ENCODE measurements at places on chromosomes 16 and 17.

DNA sequence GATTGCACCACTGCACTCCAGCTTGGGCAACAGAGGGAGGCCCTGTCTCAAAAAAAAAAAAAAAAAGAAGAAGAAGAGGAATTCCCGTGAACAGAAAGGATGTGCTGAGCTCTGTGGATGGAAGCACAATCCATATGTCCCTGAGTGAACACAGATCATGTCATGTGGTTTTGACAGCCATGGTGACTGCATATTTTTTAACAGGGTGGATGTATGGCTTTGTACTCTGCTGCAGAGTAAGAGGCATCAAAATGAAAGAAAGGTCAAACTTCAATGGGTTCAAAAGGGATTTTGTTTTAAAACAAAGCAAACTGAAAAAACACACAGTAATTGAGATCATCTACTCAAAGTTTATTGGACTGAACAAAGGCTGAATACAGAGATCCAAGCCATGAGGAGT is 31.5 kb downstream of the MXRA7 start:
- no peak for DNase-seq

GRCh38 chr16:24737391-24737871 is 8.0 kb downstream of the TNRC6A start:
- DNase-seq: no peak

- DNase-seq: no peak
Measured at GRCh38 chr16:54324716-54325115, 38.1 kb upstream of the IRX3 start.

DNA sequence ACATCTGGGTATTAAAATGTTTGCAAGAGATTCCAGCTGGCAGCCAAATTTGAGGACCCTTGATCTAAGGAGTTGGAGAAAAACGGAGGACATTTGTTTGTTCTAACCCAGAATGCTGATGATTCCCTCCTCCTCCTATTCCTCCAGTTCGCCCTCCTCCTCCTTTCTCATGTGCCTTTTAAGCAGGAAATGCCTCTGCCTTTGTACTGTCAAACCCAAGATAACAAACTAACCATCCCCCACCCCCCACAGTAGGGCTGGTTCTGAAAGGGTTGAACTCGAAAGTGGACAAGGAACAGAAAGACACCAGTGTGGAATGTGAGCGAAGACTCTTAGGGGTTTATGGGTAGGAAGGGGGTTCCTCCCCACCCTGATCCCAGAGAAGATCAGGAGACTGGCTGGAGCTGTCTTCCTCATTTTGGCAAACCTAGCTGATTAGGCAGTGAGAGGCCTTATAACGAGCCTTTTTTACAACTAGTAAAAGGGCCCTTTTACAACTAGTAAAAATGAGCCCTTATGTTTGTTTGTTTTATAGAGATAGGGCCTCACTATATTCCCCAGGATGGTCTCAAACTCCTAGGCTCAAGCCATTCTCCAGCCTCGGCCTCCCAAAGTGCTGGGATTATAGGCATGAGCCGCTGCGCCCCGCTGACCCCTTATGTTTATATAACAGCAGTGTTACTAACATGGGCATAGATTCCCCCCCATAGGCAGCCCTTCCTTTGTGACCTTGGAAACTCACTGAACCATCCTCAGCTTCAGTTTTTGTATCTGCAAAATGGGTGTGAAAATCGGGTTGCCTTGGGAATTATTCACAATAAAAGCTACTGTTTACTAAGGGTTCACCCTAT is 975 bp downstream of the CHD9 start:
- peak; percentile 20 for DNase-seq

GRCh38 chr17:4708436-4708835 is 2.0 kb upstream of the ARRB2 start:
- DNase-seq: no peak

DNA sequence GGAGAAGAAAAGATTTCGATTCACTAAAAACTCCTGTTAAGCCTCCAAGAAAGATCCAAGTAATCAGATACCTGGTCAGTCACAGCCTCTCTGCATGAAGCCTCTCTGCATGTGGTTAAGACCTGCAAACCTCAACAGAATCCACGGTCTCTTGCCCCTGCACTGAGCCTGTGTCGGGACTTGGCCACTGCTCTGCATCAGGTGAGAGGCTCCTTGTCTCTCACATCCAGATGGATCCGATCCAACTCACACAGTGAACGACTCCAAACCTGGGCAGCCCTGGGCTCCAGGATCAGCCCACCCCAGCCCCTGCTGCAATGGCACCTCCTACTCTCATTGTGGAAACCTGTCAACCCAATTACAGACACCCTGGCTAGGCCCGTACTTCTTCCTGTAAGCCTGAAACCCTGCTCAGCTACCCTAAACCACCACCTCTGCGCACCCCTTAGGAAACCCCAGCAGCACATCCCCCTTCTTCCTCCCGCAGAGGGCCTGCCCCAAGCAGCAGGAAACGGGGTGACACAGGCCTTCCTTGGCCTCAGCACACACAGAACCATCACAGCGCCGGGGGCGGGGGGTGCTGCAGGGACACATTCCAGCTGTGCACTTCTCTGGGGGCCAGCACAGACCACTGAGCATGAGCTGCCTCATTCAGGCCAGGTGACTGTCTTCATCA is 129.5 kb downstream of the ANKRD11 start:
- peak; percentile 64 for DNase-seq

DNA sequence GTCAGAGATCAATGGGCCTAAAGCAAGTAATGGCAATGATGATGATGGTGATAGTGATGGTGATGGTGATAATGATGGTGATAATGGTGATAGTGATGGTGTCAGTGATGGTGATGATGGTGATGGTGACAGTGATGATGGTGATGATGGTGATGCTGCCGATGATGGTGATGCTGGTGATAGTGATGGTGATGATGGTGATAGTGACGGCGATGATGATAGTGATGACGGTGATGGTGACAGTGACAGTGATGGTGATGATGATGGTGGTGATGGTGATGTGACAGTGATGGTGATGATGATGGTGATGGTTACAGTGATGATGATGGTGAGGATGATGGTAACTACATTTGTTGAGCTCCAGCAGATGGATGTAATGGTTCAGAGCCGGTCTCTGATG is 30.8 kb upstream of the OR4D1 start:
- DNase-seq: no peak
